ENCODE measurements at places on chromosomes 7 and 10.

GRCh38 chr10:125177641-125178640 is 17.6 kb upstream of the CTBP2 start:
- no peak for DNase-seq

DNA sequence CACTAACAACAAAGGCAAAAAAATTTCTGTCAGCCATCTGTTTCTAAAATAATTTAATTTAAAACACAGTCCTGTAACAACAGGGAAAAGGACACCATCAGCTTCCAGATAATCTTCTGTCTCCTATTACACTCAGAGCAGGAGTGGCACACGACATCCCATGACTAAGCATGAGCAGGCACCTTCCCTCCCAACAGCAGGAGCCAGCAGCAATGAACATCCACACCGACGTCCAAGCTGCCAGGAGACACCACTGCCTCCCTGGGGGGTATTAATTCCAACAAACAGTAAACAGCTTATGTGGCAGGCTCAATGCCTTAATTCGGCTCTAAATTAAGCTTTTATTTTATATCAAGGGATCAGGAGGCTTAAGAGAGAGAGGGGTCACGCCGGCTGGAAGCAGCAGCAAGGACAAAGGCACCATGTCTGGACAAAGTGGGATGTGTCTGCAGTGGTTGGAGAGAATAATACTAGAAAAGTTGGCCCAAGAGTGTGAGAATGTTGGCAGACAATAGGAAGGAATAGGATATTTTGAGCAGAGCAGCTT is 45.7 kb downstream of the KIAA1549 start:
- no peak for DNase-seq

- no peak for DNase-seq
Observed at GRCh38 chr10:69892816-69893215, 91.1 kb downstream of the COL13A1 start.

DNA sequence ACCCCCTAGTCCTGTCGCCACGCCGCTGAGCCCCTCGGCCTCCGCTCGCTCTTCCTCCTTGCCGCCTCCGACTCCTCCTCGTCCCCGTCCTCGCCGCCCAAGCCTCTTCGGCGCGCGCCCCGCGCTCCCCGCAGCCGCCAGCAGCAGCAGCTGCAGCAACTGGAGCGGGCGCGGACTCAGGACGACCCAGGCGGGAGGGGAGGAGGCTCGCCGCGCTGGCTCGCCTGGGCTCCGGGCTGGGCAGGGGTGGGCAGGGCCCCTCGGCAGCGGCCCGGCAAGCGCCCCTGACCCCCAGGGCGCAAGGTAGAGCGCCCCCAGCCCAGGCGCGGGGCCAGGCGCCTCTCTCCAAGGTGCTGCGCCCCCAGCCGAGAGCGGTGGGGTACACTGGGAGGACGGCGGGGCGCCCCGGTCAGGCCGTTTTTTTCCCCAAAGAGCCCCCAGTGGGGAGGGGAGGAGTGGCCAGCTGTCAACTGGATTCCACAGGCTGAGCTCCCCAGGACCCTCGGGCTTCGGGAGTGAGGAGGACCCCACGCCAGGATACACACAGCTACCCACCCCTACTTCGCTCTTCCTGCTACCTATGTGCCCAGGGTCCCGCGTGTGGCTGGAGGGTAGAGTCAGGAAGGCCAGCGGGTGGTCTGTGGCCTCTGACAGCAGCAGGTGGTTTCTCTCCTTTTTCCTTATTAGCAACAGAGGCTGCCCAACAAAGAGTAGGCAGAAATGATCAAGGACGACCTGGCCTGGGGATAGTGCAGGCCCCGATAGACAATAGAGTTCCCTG is 903 bp upstream of the KCNMA1 start:
- DNase-seq = no peak

- DNase-seq = no peak
Observed at GRCh38 chr10:6151087-6151977, 51.4 kb upstream of the PFKFB3 start.

GRCh38 chr7:85516675-85517074 is 329.8 kb upstream of the SEMA3D start:
- no peak for DNase-seq

- DNase-seq = no peak
Observed at GRCh38 chr7:29555061-29555460, 8.6 kb upstream of the PRR15 start.

DNA sequence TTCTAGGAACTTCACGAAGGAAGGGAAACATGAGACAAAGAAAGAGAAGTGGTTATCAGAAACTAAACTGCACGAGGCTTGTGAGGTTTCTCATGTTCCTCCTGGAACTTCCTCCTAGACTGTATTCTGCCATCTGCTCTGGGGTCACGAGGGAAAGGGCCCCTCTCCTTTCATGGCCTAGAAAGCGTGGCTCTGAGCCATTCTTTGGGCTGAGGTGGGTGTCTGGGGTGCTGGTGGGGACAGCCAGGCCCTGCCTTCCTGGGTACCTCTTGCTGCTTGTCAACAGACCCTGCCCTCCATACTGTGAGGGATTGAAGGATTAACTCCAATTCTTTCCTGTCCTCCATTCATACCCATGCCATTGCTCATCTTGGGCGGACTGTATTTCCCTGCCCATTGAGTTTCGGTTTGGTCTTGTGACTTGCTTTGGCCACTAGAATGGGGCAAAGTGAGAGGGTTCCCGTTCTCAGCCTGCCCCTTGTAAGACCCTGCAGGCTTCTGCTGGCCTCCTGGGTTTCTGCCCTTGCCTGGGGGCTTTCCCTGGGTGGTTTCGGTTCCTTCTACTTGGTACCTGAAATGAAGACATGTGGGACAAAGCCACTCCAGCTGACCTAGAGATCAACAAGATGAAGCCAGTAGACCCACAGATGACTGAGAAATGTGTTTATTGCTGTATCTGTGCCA is 14.9 kb upstream of the GIMAP8 start:
- DNase-seq = no peak

DNA sequence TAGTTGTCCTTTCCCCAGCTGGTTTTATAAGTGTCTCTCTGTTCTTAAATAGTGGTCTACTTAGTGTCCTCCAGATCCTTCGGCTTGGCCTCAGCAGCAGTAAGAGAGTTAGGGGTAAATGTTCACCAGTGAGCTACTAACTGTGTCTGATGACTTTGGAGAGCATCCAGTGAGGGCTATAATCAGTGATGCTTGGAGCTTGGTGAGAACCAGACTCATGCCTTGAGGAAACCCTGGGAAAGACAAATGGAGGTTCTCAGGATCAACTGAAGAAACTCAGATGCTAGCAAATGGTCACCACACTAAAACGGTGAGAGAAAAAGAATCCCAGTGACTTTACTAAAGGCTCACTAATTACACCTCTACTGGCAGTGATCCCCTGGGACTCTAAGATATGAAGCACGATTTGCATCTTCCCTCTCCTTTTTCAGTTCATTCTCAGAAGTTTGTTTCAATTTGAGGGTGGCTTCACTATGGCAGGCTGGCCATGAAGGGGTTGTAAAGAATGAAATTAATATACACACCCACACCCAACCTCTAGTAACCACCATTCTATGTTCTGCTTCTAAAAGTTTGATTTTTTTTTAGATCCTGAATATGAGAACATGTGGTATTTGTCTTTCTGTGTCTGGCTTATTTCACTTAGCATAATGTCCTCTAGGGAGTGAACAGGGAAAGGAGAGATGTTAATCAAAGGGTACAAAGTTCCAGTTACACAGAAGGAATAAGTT is 177.9 kb downstream of the PDE1C start:
- no peak for DNase-seq

- no peak for DNase-seq
Observed at GRCh38 chr7:17501441-17502212, 203.2 kb downstream of the AHR start.

DNA sequence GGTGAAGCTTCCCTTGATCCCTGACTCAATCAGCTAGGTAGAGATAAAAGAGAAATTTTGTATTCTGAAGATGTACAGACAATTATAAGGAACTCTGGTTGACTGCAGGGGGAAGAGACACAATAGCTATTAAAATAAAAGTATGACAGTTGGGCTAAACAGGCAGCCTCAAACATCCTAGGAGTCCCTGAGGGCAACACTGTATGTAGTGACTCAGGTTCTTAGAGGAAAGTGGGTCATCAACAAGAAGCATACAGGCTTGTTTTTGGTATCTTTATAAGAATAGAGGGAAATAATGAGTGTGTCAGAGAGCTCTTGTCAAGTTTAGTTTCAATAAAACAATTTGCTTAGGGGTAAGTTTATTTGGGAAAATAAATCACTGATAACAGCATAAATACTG is 150.3 kb downstream of the AUTS2 start:
- no peak for DNase-seq

DNA sequence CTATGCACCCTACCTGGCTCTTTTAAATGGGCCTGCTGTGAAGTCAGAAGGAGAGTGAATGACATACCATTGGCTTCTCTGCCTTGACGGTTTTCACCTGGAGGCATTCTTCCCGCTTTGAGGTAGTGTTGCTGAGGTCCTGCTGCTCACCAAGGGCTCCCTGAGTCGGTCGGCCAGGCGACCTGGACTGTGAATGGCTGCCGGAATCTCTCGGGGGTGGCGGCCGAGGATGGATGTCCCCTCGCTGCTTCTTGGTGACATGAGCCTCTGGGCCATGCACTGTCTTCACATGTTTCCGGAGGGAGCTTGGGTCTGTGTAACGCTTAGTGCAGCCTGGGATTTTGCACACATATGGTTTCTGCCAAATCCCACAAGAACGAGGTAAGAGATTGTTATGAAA is 264.7 kb downstream of the GLI3 start:
- DNase-seq = no peak

DNA sequence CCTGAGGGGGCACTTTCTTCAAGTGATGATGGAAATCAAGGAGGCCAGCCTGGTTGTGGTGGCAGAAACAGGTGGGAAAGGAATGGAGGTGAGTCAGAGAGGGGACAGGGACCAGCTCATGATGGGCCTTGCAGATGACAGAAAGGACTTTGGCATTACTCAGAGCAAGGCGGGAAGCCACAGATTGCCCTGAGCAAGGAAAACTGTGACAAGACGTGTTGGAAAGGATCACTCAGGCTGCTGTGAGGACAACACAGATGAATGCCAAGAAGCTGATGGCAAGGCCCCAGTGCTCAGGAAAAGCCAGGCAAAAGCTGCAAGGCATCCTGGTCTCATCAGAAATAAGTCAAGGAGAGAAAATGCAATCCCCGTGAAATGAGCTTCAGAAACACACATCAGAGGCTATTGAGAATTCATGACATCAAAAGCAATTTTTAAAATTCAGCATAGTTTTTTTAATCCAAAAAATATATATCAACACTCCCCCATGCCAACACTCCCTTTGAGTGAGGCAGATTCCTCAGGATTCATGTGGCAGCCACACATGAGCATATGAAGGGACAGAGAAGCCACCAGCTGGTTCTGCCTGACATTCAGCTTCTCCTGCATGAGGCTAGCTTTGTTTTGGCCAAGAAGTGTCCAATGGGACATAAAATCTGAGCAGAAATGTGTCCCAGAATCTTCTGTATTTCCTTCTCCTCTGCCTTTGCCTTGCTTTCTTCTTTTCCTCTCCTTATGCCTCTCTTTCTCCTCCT is 244.5 kb upstream of the MYO3A start:
- no peak for DNase-seq

- no peak for DNase-seq
Observed at GRCh38 chr10:70575486-70575873, 27.1 kb downstream of the PRF1 start.

Data from NCI-H1436 treated with DMSO at 0.1 percent for 48 hours (cell line).